H9 (cell line): ENCODE measurements at places on chromosomes 1 and 21.

DNA sequence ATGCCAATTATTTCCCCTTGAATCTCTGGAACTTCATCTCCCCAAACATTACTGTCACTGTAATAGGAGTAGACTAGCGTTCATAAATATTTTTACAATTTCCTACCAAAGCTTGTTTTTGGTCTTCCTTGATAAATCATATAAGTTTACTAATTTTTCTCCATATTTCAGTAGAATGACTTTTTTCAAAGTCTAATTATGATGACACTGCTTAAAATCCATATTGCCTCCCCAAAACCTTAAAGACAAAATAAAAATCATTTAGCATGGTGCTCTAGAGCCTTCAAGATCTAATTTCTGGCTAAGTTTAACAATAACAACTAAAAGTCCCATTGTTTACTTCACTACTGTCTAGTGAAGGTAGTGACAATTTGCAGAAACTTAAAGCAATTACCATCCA lies 474.2 kb upstream of the CHRM3 start:
- H3K27me3 ChIP-seq: no peaks in the 10 kb centered on the region
- H3K36me3 ChIP-seq: no peaks in the 10 kb centered on the region
- DNase-seq: no peak
- no peaks in the 10 kb centered on the region for H3K4me1 ChIP-seq

- no peak for DNase-seq
- H3K27ac ChIP-seq: no peak overlapping the region
- no peak overlapping the region for H3K4me3 ChIP-seq
- H3K27me3 ChIP-seq: no peaks in the 10 kb centered on the region
- no peaks in the 10 kb centered on the region for H3K36me3 ChIP-seq
Observed at GRCh38 chr1:213369465-213369864, 318.4 kb downstream of the RPS6KC1 start.

GRCh38 chr1:214229736-214230135 lies 51.2 kb upstream of the SMYD2 start:
- no peak for DNase-seq
- no peaks in the 10 kb centered on the region; the same call in 1 of the 2 replicates for H3K27me3 ChIP-seq
- H3K4me1 ChIP-seq: no peaks in the 10 kb centered on the region; the same call in 1 of the 2 replicates
- no peak overlapping the region for H3K27ac ChIP-seq
- H3K4me3 ChIP-seq: no peak overlapping the region
- no peaks in the 10 kb centered on the region for H3K36me3 ChIP-seq

- no peak overlapping the region for H3K27ac ChIP-seq
- H3K4me1 ChIP-seq: peaks cover 8% of the 10 kb centered on the region; the same call in 1 of the 2 replicates
- peaks cover 1% of the 10 kb centered on the region; the same call in 1 of the 2 replicates for H3K36me3 ChIP-seq
- H3K4me3 ChIP-seq: no peak overlapping the region
Observed at GRCh38 chr21:29305561-29305960, 6.8 kb downstream of the BACH1 start.
